AG08396 (cell line): ENCODE measurements at places on chromosomes 1 and 21.

GRCh38 chr21:33270986-33271385 lies 4.8 kb downstream of the IL10RB start:
- no peak for DNase-seq

- DNase-seq = no peak
Measured at GRCh38 chr21:31473685-31474345, 129.8 kb upstream of the TIAM1 start.

DNA sequence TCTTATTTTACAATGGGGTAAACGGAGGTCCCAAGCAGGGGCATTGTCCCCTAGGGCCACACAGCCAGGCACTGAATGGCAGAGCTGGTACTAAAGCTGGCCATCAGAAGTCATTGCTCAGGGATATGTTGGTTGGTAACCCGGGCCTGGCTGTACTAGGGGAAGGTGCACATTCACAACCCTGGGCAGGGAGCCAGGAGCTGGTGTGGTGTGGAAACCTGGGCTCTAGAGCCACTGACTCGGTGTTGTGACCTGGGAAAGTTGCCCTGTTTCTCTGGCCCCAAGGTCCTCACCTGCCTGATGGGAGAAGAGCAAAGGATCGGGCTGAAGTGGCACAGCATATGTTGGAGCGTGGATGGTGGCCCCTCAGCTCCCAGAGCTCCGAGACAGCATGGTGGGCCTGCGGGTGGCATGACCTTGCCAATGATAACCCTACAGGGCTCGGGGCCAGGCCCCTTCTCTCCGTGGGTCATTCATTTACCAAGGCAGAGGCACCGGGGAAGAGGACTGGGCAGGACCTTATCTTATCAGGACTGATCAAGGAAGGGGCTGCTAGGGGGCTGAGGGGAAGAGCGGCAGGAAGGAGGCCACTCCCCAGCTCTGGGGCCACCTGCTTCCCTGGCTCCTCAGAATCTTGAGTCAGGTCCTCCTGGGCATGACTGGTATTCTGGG lies 274.1 kb downstream of the TRABD2B start:
- peak; percentile 3 for DNase-seq

- no peak for DNase-seq
Measured at GRCh38 chr21:45719177-45719802, 75.8 kb downstream of the PCBP3 start.

GRCh38 chr1:15974855-15975254 lies 1.0 kb downstream of the ZBTB17 start:
- DNase-seq = no peak

- DNase-seq = no peak
Measured at GRCh38 chr1:209383907-209384709, 199.4 kb upstream of the CAMK1G start.
